ENCODE measurements at places on chromosomes 16 and 17.

DNA sequence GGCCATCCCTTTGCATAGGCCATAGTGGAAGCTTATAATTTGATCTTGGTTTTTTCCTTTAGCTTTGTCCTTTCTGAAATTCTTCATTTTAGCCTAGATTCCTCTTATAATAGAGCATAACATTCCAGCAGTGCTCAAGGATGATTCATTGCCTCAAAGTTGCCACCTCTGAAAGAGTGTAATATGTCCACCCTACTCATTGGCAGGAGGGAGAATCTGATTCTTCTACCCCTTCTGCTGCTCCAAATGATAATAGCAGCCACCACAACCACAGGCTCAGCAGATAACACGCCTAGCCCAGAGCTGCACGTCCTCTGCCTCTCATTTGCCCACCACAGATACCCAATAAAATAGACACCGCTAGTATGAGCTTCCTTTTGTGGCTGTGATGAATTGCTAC is 337.4 kb upstream of the HSBP1 start:
- no peak for DNase-seq

DNA sequence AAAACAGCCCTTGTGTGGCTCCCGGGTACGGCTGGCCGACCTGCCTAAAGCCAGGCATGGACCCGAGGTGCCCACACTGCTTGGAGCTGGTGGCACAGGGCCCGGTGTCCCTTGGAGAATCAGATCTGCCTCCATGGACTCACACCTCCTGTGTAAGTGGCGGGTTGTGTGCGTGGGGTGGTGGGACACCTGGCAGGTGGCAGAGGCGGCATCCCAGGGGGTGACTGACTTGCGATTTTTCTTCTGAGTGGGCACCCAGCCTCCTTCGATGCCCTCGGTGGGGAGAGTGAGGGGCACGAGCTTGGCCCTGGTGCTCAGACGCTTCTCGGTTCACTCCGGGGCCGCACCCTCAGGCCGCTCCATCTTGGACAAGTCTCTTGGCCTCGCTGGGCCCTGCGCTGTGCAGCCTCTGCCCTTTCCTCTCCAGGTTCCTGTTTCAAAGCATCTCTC is 35.8 kb downstream of the METRNL start:
- no peak for DNase-seq

DNA sequence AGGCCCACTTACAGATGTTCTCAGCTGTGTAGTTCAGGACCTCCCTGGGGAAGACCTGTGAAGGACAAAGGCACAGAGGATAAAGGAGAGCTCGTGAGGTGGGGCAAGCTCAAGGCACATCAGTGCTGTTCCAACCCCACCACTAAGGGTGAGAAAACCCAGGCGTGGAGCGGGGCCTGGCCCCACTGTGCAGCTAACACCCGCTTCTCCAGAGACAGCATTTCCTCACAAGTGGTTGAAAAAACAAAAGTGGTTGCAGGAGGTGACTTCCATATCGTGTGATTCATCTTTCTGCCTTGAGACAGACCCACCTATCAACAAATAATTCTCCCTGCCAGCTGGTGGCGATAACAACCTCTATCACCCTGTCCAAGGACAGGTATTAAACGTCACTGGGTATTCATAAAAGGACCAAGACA is 30.0 kb downstream of the SNN start:
- no peak for DNase-seq

DNA sequence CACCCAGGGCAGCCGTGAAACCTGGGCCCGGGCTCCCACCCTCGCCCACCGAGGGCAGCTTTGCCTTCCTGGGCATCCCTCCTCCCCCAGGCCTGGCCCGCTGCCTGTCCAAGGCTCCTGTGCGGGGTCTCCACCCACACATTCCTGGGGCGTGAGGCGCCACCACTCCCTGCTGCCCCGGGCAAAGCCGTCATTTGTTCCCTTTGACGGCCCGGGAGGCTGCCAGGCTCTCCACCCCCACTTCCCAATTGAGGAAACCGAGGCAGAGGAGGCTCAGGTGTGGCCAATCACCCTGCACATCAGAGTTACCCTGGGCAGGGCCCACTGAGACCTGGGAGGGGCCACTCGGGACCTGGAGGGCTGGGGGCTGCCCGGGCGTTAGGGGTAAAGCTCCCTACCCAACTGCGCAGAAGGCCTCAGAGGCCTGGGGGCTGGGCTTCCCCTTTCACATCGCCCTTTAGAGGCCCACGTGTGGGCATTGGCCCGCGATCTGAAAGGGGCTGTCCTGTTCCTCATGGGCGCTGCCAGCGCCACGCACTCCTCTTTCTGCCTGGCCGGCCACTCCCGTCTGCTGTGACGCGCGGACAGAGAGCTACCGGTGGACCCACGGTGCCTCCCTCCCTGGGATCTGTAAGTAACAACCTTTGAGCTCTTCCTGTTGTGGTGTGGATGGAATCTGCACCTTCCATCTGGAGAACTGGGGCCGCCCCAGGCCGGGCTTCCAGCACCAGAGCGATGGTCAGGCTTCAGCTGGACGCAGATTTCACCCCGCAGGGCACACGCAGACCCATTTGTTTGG is at the start of gene MSLN:
Gene MSLN (plus strand): TSS at position 190 of the 799 bp plus-strand sequence. CDS start 1,947 bp downstream, outside the sequence.
- DNase-seq: no peak

DNA sequence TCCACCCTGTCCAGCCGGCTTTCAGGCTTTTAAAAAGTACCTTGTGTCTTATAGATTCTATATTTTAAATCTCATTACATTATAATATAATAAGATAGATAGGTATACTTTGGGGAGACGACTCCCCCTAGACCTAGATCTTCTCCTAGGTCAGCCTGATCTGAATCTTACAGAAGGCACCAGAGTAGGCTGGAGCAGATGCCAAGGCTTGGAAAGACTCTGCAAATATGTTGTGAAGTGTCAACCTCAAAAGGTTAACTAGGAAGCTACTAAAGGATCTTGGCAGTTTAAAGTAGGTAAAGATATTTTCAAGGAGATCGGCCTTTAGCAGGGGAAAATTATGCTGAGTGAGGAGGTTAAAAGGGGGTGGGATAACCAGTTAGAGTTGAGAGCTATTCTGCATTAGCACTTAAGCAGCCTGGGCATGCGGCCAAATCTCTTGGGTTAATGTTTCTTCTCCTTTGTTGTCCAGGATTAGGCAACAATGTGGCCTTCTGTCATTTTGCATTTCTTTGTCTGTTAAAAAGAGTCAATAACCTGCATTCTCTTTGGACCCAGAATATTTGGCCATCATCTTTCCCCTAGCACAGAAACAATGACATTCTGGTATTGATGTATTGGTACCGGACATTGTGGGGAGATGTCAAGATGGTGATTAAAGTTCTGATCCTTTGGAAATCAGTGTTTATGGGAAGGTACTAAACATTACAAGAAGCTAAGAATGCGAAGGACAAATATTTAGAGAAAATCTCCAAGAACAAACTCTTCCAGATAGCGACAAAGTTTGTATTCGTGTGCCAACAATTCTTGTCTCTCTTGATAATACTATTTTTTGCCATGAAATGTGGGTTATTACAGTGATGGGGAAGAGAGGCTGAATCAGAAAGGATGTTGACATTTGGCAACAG is 51.2 kb upstream of the DHX40 start:
- no peak for DNase-seq

DNA sequence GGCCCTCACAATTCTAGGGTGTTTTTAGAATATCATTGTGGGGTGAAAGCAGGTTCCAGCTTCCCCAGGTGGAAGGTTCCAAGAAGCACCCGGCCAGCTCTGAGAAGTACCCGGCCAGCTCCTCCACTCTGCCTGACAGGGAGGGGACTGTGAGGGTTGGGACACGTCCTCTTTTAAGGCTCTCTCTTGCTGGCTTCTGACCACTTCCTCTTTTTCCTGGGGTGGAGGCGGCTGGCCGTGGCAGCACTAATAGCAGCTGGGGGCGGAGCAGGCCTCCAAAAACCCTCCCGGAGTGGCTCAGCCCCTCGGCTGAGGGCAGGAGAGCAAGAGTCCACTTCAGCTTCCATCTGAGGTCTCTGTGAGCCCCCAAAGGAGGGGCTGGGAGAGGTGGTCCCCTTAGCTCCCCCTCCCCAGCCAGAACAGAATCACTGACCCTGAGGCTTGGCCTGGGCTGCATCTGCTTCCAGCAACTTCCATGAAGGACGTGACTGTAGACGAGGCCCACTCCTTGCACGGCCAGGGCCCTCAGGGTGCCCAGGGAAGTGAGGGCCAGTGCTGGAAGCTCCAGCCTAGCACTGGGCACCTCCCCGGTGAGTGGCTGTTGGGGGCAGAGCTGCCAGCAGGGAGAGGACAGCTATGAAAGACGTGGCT is 26.7 kb upstream of the PLCG2 start:
- peak; percentile 92 for DNase-seq

GRCh38 chr16:85386467-85387170 is 226.5 kb upstream of the GSE1 start:
- no peak for DNase-seq

DNA sequence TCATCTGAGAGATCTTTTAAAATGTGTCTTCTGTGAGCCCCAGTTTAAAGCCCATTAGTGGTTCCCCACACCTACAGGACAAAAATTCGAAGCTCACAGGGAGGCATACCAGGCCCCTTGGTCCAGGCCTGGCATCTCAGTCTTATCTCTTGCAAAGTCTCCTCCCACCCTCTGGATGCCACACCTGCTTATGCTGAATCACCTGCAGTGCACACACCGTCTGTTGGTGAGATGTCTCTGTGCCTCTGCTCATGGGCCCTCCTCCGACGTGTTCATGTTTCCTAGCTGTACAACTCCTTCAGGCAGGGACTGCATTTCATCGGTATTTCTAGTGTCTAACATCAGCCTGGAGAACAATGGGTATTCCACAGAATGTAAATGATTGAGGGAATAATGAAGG is 41.6 kb downstream of the RNF157 start:
- DNase-seq: no peak
